IPS DF 19.7 (cell line): ENCODE measurements at places on chromosomes 3 and 15.

- no peak for DNase-seq
These were observed 58.0 kb upstream of the FBN1 start for GRCh38 chr15:48703544-48703943.

GRCh38 chr3:8629151-8630021 lies 15.2 kb downstream of the SSUH2 start:
- DNase-seq = no peak

DNA sequence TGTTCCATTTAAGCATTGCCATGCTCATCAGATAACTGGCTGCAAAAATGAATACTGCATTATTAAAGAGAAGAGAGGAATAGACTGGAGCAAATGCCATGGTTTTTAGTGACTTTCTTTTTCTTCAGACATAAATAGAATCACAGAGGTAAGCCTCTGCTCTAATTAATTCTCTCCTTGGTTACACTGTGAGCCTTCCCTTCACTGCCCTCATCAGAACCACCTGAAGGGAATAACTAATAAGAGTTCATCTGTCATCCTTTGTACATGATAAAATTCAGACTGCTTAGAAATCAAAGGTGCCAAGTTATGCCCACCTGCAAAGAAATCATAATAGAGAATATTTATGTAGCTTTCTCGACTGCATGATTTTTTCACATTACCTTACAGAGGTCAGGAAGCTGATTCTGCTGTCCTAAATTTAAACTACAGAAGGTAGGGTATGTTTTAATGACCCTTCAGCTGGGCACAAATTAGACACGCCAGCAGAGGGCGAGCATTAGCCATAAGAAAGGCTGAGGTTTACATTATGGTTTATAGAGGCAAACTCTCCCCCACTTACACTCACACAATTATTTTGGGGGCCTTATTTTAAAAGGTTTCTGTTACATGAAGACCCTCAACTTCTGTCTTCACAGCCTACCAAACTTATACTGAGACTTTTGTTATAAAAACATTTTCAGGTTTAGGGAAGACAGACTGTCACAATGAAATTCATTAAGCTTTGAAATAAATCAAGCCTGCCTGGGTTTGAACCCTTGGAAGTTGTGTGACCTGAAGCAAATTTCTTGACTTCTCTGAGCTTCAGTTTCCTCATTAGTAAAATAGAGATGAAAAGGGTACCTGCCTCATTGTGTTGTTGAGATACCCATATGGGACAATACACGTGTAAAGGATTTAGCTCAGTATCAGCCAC lies 15.3 kb upstream of the UNC13C start:
- DNase-seq = no peak

- DNase-seq = no peak
These were observed 24.7 kb downstream of the MYO5A start for GRCh38 chr15:52503788-52504496.

DNA sequence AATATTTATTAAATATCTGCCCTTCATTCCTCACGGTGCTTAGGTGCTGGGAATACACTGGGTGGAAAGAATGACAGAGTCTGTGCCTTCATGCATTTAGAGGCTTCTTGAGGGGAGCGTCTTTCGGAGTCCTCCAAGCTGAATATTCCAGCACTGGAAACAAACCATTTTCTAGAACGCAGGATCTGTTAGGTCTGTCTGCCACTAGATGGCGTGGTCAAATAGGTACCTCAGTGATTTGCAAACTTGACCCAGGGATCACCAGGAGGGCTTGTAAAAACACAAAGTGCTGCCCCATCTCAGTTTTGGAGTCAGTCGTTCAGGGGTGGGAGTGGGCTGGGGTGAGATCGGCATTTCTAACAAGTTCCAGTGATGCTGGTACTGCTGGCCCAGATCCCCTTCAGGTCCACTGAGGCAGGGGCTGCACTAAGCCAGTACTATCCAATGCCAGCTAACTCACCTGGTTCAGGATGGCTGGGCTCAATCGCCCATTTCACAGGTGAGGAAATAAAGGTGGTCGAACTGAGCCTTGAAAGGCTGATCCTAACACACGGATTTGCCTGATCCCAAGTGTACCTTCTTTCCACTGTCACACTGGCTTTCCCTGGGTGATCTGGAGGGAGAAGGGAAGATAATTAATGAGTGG lies 14.8 kb downstream of the ARNT2 start:
- no peak for DNase-seq
